ENCODE measurements at places on chromosomes 4 and X.

- DNase-seq: no peak
These were observed 17.7 kb upstream of the ANXA3 start for GRCh38 chr4:78533854-78534253.

DNA sequence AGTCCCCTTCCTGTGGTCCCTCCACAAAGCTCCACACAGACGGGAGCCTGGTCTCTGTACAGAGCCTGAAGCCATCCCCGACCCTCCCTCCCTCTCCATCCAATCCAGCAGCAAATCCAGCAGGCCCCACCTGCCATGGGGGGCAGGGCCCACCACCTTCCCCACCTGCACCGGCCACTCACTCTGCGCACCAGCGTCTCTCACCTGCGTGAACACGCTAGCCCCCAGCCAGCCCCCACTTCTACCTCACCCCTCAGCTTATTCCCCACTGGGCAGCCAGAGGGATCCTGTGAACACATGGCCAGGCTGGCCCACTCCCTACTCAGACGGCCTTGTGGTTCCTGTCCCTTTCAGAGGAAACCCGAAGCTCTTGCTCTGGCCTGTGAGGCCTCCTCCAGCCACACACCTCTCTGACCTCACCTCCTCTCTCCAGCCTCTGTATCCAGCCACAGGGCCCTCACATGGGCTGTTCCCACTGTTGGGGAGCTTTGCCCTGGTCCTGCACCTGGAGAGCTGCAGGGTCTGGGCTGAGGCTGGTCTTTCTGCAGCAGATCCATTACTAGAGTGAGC lies 70.9 kb downstream of the WFS1 start:
- no peak for DNase-seq

DNA sequence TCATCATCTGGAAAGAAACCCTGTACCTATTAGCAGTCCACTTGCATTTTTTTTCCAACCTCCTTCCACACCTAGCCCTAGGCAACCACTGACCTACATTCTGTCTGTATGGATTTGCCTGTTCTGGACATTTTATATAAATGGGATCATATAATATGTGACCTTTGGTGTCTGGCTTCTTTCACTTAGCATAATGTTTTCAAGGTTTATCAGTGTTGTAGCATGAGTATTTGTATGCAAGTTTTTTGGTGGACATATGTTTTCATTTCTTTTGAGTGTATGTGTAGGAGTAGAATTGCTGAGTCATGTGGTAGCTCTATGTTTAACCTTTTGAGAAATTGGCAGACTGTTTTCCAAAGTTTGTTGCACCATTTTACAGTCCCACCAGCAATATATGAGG lies 198.6 kb downstream of the CEP135 start:
- DNase-seq: no peak

GRCh38 chr4:35347276-35347675 lies 897.0 kb downstream of the ARAP2 start:
- no peak for DNase-seq

GRCh38 chrX:2487366-2487765 lies 13.4 kb downstream of the DHRSX start:
- no peak for DNase-seq

GRCh38 chrX:138648568-138648967 lies 62.9 kb downstream of the FGF13 start:
- DNase-seq: no peak

DNA sequence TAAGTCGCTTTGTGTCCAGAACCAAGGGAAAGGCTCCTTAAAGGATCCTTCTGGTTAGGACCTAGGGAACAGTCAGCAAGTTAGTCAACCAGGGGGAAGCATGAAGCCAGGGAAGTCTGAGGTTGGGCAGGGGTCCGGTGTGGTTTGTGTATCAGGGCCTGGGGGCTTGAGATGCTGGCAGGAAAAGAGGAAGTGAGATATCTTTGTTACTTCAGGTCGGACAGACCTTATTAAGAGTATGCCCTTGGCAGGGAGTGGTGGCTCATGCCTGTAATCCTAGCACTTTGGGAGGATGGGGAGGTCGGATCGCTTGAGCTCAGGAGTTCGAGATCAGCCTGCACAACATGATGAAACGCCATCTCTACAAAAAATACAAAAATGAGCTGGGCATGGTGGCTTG lies 52.3 kb upstream of the TRPC5OS start:
- DNase-seq: no peak

DNA sequence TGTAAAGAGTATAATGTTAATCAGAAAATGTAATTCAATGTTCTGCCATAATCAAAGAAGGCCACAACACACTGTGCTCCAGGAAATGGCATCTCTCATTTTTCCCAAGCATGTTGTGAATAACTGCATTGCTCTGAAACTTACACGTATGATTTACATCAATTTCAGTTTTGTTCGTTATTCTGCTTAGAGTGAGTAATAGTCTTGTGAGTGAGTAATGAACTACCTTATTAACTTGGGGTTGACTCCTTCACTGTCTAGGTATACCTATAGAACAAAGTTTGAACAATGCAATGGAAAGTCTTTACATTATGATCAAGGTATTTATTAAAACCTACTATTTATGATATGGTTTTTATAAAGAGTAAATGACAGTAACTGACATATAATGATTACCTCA lies 17.8 kb upstream of the IBSP start:
- DNase-seq: no peak

- DNase-seq: no peak
These were observed 345.4 kb upstream of the GATB start for GRCh38 chr4:152106113-152106763.

Data from hippocampal formation (tissue), 2 donors.